ENCODE measurements at places on chromosomes 1 and 21.
A peak's percentile ranks its signal among the peaks of the same experiment; 100 is the strongest.

GRCh38 chr21:33936301-33937038 lies 20.9 kb upstream of the ATP5PO start:
- no peak for DNase-seq

DNA sequence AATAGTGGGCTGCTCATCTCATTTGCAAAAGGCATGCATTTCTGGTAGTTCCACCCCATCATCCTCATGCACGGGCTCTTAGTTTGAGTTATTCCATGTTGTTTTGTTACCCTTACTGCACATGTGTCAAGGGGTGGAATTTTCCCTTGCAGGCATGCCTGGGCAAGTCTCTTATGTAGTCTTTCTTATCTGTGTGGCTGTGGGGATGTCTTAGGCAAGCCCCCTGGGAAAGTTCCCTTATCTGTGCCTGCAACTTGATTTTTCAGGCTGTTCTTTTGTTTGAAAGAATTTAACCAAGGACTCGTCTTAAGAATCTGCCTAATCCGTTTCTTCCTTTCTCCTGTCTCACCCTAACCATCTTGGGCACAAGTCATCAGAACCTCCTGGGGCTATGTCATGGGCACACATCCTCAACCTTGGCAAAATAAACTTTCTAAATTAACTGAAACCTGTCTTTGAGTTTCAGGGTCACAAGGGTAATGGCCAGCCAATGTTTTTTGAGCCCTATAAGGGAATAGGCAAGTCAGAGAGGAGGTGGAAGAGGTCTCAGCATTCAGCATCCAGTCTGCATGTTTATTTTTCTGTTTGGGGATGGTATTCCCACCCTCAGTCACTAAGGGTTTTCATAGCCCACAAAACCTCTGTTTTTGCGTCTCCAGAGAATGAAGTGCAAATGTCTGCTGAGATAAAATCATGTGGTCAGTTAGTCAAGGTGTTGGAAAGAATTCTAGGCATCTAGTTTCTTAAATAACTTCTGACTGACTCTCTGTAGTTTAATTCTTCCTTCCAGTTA lies 579.7 kb downstream of the PLA2G4A start:
- no peak for DNase-seq

DNA sequence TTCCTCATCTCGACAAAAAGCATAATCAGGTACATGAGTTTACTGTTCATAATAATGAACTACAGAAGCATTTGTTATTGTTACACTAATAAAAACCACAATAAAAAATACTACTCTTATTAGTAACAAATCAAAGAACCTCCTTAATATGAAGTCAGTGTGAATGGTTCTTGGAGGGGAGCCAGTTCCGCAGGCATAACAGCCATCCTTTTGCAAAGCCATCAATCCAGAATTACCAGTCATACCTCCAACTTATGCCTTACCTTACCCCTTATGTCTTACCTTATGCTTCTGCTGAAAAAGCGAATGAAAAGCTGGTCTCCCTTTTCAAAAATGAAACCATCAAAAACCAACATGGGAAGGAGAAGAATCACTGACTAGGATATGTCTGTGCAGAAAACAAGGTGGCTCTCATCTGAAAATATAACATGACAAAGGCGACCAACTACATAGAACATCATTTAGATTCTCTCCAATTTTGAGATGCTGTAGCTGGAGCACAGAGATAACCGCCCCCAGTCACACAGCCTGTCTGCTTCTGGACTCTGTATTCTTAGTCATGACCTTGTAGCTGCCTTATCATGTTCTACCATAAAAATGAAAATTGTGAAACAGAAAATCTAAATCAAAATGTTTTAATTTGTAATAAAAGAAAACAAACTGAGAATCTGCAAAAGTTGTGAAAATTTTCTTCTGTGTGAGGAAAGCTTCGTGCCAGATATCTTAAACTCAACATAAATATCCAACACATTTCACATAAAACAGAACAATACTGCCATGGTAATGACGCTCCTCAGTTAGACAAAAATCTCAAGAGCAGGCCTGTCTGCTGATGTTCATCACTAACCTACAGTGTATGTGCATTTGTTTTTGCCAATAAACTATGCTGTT lies 438.2 kb downstream of the SMYD3 start:
- DNase-seq, result no peak

GRCh38 chr1:226349081-226349480 lies 40.1 kb upstream of the LIN9 start:
- DNase-seq, result no peak

GRCh38 chr1:9996624-9997582 lies at the start of gene RBP7:
TSS of gene RBP7 (plus strand) at chr1:9997228. CDS start at chr1:9997259, 31 bp downstream.
- DNase-seq, result peak; percentile 30

DNA sequence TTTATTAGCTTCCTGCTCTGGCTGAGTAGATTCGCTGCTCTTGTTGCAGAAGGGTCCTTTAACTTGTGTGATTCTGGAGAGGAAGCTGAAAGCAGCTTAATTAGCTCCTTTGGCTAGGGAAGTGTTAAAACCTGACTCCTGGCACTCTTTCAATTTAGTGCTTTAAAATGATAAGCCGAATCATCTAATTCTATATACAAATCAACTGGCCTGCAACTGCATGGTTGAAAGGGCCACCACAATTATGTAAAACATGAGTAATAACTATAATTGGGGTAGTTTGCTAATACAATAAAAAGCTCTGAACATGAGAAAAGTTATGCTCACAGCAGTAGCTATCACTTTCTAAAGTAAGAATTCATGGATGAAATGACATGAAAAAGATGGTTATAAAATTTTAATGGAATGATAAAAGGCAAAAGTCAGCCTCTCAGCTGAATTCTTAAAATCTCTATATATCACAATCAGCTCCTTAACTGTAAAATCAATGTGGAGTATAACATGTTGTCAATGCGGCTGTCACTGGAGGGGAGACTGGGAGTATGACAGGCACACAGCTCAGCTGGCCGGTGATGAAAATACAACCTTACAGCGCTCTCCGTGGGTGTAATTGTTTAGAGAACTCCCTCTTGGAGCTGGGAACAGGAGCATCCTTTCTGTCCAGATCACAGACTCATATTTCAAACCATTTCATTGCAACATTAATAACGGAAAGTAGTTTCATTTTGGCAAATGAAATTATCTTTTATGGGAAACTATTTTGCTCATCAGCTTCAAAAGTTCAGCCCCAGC lies 324.4 kb downstream of the KCTD3 start:
- DNase-seq, result peak; percentile 45

DNA sequence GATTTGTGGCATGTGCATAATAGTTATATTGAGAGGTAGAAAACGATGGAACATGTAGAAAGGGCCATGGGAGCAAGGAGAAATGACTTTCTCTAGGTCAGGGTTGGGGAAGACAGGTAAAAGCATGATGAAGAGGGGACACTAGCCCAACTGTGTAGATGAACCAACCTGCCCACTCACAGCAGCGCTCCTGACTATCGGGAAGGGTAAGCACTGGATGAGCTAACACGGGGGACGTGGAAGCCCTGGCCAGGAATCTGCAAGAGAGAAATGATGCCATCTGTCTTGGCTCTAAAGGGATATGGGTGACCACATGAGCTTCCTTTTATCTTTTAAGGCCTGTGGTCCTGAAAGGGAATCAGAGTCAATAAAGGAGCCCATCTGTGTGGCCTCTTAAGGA lies 36.2 kb upstream of the TMEM125 start:
- DNase-seq, result no peak

DNA sequence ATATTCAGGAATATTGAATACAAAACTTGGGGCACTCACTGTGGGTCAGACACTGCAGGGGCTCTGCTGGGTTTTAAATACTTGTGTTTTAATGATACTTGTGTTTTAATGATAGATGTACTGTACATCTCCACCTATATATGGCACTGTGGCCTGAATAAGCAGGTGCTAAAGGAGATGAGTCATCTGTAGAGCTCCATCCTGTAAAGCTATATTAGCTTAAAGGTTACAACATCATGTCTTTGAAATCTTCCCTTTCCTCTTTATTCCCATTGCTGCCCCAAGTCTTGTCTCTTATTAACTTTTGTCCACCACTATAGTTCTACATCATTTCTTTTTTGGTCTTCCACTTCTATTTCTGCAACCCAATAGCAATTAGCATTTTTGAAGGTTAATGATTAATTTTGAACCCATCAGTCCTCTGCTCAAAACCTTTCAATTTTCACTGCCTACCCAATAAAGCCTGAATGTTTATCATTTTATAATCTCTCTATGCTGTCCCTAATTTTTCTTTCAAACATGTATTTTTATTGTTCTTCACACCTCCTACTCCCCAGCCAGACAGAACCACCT lies 113.3 kb upstream of the PTGFR start:
- DNase-seq, result peak; percentile 5

DNA sequence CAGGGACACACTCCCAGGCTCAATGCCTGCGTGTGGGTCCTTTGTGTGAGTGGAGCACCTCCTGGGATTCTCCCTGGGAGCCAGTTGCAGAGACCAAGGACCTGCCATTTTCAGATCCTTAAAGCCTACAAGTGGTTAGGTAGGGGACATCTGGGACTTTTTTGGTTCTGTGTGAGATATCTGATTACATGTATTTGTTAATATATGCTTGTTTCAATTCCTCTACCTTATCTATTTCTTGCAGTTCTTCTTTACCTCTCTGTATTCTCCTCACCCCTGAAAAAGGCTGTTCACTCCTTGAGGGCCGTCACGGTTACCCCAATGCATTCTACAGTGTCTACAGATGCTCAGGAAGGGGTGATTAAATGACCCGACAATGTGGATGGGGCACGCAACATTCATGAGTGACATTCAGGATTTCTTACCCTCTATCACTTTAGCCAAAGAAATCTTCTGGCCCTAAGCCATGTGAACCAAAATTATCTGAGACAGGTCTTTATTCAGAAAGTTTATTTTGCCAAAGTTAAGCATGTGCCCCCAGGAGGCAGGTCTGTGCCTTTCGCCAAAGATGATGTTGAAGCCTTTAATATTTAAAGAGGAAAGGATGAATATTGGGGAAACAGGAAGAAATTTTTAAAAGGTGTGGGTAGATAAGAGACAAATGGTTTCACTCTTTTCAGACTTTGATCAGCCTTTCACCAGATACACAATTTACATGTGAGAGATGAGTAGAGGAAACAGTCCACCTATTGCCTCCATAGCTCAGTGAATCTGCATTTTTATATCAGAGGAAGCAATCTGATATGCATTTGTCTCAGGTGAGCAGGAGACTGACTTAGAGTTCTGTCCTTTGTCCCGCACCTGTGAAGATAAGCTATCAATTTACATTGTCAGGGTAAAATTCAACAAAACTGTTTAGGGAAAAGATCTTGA lies 44.6 kb upstream of the MPZL1 start:
- DNase-seq, result no peak

- DNase-seq, result no peak
These were observed 6.9 kb upstream of the TTC34 start for GRCh38 chr1:2808386-2808705.

DNA sequence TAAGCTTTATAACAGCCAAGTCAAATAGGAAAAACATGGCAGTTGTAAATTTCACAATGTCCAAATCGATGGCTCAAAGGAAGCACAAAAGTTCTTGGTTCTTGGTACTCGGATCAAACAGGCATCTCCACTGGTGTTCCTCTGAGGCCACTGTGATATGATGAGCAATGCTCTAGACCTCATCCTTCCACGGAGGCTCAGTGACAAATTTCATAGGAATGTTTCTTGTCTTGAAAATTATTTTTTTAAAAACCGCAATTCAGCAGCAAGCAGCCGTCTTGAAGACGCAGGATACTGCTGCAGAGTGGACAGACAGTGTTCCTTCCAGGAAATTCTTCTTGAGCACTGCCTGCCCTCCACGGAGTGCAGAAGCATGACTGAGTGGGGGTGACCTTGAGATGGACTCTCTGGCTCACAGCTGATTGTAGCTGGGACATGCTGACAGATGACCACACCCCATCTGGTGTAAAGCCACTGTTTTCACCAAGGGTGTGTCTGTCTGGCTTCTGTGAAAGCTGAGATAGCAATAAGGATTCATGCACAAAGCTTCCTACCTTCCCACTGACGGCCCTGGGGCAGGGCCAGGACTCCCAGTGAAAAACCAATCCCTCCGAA lies 61.9 kb downstream of the TIAM1 start:
- DNase-seq, result no peak

- DNase-seq, result peak; percentile 7
These were observed 48.2 kb upstream of the TNFSF4 start for GRCh38 chr1:173255214-173255813.

DNA sequence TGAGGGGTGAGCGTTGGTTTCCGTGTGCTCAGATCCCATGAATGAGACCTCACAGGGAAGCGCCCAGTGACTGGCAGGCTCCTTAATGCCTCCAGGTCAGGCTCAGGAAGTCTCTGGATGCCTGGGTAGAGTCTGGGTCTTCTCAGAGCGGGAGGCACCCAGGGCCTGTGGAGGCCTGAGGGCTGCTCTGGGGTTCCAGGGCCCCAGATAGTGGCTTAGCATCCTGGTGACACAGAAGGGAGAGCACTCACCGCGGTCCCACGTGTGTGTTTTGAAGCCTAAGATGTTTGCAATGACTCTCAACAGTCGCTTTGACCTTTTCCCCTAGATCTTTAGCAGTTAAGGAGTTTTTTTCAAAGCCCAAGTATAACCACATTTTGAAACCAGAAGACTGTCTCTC lies 25.0 kb downstream of the PRMT2 start:
- no peak for DNase-seq

DNA sequence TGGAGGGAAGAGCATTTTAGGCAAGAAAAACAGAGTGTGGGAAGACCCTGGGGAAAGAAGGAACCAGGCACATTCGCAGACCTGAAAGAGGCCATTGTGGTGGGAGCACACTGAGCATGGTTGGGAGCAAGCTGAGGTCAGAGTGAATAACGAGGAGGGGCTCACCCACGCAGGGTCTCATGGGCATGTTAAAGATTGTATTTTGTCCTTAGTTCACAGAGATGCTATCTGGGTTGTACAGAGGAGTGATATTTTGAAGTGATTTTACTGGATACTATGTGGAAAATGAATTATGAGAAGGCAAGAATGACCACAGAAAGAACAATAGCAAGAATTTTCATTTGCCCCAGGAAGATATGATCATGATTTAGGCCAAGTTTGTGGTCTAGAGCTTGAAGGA lies 578.3 kb upstream of the NR5A2 start:
- no peak for DNase-seq

DNA sequence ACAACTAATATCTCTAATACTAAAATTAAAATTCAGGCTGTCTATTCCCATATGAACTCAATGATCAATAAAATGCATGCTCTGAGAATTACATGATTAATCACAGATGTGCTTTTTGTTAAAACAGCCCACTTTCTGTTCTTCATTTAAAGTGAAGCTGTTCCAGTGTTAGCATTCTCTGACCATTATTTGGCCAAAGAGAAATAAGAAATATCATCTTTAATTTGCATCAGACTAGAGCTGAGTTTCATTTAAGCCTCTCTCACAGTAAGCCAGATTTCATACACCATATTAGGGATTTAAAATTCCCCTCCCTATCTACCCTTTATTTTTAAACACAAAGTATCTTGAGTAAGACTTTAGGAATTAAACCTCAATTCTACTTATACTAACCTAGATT lies 261.6 kb downstream of the TPR start:
- DNase-seq, result no peak
